Vagina (tissue), 2 donors: ENCODE measurements at places on chromosomes 4 and X.

DNA sequence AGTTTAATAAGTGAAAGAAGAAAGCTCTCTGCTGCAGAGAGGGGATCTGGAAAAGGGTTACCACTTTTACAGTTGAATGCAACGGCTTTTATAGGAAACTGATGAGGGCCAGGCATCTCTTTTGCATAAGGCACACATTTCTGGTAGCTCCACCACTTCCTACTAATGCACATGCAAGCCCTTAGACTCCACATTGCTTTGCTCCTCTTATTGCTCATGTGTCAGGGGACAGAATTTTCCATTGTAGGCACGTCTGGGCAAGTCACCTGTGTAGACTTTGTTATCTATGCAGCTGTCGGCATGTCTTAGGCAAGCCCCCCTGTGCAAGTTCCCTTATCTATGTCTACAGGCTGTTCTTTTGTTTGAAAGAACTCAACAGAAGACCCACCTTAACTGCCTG, 294.6 kb upstream of the STS start:
- DNase-seq: no peak

- DNase-seq: no peak
These were observed 16.1 kb upstream of the TASL start for GRCh38 chrX:30593440-30594200.

GRCh38 chrX:7269991-7270390, 122.0 kb upstream of the PUDP start:
- no peak for DNase-seq

- DNase-seq: no peak
These were observed 34.9 kb upstream of the CCNI start for GRCh38 chr4:77110730-77111129.

DNA sequence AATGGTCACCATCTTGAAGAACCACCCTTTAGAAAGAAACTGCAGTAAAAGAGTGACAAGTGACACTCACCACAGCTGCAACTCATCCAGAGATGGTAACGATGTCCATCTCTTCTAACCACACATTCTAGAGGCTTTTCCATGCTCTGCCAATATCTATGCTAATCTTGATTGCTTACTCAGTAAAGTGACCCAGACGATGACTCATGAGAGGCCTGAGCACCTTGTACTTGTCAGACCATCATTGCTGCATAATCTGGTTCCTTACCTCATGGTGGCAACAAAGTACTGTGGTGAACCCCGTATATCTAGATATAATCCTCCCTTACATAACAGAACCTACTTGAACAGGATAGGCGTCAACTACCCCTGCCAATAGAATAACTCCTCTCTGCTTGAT, 75.6 kb downstream of the CCNG2 start:
- no peak for DNase-seq

- DNase-seq: peak; percentile 85
These were observed 2.2 kb downstream of the SORCS2 start for GRCh38 chr4:7194251-7195140.

GRCh38 chr4:53654300-53654758, 63.0 kb upstream of the LNX1 start:
- no peak for DNase-seq

DNA sequence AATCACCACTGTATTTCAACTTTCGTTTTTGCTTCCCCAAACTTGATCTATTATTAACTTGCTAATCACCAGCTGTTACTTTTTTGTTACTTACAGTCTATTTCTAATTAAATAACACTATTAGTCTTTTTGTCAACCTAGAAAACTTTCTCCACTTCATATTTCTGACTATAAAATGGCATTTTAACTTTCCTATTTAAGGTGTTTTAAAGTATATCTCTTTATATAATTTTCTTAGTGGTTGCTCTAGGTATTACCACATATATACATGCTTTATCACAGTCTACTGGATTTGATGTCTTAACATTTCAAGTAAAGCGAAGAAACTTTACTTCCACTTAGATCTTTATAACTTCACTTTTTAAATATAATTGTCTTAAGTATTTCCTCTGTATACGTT, 421.2 kb downstream of the DCAF12L2 start:
- no peak for DNase-seq

DNA sequence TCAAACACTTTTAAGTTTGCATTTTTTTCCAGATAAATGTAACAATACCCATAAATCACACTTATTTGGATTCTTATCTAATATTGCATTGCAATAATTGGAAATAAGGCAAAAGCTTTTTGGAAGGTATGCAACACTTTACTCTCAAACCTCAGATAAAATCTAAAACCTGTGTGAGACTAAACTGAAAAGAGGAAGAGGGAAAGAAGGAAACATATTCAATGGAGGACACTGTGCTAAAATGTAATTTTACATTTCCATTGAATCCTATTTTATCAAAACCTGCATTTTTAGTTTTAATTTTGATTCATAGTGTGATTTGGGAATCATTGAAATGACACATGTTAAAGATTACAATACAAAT, 99.4 kb downstream of the HPGD start:
- DNase-seq: no peak

GRCh38 chr4:53023677-53024299, 161.7 kb downstream of the RASL11B start:
- DNase-seq: no peak

DNA sequence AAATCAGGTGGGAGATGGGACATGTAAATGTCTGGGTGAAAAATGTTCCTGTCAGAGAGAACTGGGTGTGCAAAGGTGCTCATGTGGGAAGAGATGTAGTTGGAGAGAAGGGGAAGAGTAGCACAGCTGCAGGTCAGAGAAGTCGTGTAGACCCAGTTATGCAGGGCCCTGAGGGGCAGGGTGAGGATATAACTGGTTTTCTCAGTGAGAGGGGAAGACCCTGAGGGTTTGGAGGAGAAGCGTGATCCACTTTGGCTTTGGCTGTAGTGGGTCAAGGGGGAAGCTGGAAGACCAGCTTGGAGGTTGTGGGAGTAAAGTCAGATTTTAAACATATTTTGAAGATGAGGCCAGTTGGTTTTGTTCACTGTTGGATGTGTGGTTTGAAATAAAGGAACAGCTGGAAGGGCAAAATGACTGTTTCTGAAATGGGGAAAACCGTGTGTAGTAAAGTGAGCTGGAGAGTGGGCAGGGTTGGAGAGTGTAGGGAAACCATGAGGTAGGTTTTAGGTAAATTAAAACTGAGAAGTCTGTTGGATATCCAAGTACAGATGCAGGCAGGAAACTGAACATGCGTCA, 44.2 kb downstream of the NAP1L5 start:
- DNase-seq: no peak

DNA sequence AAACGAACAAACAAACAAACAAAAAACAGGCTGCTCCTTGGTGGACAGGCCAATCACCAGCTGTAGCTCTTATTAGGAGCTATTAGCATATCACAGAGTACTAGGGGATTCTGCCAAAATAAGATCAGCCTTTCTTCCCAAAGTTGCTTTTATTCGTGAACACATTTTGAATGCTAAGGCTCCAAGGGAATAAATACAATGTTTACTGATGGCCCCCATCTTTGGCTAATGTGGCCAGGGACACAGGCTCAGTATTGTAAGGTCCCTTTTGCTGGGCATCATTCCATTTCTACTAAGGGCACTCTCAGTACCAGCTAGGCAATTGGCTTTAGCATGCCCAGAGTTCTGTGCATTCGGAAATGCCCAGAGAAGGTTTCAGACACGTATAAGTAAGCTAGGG, 84.3 kb downstream of the GPC4 start:
- no peak for DNase-seq

DNA sequence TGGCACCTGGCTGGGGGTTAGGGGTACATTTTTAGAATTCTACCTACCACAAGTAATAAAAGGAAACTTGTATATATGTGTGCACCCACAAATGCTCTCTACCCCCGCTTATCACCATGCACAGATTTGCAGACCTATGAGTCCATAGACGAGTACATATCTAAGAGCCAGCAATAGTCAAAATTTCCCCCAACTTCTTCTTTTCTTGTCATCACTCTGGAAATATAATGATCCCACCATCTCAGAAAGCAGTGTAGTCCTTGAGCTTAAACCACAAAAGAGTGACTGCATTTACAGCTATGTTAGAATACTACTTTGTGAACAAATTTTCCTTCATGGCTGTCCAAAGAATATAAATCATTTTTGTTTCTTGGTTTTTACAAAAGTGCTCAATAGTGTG, 66.1 kb downstream of the LHFPL1 start:
- no peak for DNase-seq

GRCh38 chrX:71619986-71620385, 1.7 kb upstream of the CXCR3 start:
- DNase-seq: no peak

DNA sequence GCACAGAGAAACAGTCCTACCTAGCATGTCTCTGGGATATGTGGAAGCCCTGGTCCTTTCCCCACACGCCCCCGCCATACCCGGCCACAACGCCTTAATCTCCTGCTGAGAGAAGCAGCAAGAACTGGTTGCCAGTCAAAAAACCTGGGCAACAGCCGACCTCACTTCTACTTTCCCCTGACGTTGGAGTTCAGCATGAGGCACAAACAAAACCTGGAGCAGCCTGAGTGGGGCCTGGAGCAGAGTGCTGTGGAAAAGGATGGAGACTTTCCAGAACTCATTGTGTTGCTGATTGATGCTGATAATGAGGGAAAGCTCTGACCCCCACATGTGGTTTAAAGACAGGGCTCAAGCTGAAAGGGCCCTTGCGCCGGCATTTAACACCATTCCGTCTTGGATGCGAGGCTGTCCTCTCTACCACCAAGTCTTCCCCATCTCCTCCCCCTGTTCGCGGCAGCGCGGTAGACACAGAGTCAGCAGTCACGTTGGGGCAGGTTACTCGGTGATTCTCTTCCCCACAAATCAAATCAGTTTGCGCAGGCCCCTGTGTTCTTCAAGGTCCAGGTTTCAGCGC, 666 bp downstream of the CCDC158 start:
- no peak for DNase-seq

DNA sequence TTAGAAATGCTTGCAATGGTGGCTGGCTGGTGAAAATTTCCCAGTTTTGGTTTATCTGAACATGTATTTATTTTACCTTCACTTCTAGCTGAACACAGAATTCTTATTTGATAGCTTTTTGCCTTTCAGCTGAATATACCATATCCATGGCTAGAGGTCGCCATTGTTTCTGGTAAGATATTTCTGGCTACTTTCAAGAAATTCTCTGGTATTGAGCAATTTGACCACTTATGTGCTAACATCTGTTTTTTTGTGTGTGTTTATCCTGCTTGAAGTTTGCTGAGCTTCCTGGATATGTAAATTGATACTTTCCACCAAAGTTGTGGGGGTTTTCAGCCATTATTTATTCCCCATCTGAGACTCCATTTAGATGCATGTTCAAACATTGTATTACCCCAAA, 75.4 kb downstream of the FBXW7 start:
- DNase-seq: no peak

- no peak for DNase-seq
These were observed 975.4 kb upstream of the NDST4 start for GRCh38 chr4:116088771-116089170.

DNA sequence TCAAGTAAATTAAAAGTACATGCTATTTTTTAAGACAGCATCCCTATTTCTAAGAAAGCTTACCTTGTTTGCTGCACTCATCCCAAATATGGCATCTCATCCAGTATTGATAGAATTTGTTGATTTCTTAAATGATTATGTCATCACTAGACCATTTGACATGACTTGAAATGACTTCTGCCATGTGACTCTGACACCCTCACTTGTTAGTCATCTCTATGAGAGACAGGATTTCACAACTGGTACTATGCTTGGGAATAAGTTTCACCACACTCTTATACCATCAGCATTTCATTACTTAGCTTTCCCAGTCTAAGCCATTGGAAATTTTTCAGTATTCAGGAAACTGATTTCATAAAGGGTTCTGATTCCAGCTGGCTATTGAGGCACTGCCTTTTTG, 55.3 kb downstream of the TMPRSS11F start:
- no peak for DNase-seq

- DNase-seq: no peak
These were observed 9.4 kb downstream of the TMEM187 start for GRCh38 chrX:153981771-153982533.

DNA sequence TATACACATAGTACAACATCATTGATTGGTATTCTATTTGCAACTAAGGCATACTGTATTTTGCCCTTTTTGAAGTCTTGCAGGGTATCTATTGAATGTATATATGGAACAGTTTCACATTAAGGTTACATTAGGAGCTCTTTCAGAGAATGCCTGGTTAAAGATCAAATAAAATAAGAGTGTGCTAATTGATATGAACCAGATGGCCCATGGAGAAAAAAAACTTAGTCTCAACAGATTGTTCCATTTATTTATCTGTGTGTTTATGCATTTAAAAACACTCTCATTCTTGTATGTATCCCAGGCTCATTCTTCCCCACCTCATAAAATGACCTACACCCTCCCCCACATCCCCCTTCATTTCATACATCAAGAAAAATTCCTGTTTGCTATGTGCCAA, 35.2 kb upstream of the GRIA2 start:
- no peak for DNase-seq

DNA sequence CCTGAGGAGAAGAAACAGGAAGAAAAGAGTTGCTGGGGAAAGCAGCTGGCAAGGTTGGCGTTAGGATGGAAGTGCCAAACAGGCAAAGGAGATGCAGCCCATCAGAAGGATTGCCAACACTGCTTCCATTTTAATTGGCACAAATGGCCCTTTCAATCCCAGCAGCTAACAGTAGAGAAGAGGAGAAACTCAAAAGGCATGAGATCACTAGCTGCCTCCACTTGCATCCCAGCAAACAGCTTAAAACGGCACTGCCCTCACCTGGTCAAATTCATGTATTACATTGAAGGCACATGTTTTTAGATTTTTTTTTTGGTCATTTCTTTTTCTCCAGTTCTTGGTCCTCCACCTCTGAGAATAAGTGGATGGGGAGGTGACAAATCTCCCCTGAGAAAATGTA, 14.9 kb upstream of the LOC101059915 start:
- no peak for DNase-seq

DNA sequence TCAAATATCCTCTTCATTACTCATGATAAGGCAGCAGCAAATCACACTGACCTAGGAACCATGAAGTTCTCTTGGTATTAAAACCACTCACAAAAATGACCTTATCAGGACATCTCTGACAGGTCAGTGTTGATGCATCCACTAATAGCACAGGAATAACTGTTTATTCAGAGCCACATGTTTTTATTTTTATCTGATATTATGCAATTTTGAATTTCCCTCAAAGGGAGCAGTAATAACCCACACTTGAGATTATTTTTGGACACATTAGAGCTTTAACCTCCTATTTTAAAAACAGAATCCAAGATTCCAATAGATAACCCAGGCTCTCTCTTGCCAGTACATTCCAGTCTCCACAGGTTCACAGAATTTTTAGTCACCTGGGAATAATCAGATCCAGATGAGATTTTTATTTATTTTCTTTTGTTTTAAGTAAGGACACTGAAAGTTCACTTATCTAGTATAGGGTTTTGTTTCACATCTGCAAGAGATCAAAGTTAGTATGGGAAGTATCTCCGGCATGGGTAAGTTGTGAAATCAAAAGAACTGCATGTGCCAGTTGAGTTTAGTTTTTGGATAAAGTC, 36.3 kb upstream of the MYOZ2 start:
- no peak for DNase-seq

- DNase-seq: no peak
These were observed 14.5 kb downstream of the LNX1 start for GRCh38 chr4:53576676-53577372.

- DNase-seq: no peak
These were observed 111.4 kb downstream of the LUZP4 start for GRCh38 chrX:115400960-115401359.
